GM23338 (cell line): ENCODE measurements at places on chromosomes 3 and 15.

- H3K36me3 ChIP-seq: no peaks in the 10 kb centered on the region
- no peak for DNase-seq
Measured at GRCh38 chr3:169327546-169328356, 335.8 kb downstream of the MECOM start.

DNA sequence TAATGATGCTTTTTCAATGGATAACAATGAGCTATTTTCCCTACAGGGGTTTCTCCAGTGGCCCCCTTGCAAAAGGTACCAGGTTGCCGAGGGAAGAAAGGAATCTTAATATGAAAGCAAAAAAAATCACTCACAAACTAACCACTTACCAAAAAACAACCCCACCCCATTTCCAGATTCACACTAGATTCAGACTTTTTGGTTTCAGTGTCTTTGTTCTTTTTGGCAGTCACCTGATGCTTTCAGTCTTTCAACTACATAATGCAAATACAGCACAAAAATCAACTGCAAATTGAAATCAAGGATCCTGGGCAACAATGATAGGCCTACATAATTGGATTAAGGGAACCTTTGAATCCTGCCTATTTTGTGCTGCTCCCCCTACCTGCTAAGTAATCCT, 71.1 kb upstream of the RAP2B start:
- H3K4me1 ChIP-seq: peaks cover 68% of the 10 kb centered on the region
- DNase-seq: no peak
- no peak overlapping the region for H3K4me3 ChIP-seq
- no peaks in the 10 kb centered on the region for H3K36me3 ChIP-seq
- H3K27me3 ChIP-seq: peaks cover 7% of the 10 kb centered on the region; the same call in 1 of the 2 replicates
- H3K27ac ChIP-seq: no peak overlapping the region

GRCh38 chr15:95825671-95826411, 504.7 kb upstream of the NR2F2 start:
- H3K27ac ChIP-seq: no peak overlapping the region
- H3K4me1 ChIP-seq: peaks cover 20% of the 10 kb centered on the region; the same call in 1 of the 2 replicates
- H3K4me3 ChIP-seq: no peak overlapping the region
- no peaks in the 10 kb centered on the region for H3K27me3 ChIP-seq

DNA sequence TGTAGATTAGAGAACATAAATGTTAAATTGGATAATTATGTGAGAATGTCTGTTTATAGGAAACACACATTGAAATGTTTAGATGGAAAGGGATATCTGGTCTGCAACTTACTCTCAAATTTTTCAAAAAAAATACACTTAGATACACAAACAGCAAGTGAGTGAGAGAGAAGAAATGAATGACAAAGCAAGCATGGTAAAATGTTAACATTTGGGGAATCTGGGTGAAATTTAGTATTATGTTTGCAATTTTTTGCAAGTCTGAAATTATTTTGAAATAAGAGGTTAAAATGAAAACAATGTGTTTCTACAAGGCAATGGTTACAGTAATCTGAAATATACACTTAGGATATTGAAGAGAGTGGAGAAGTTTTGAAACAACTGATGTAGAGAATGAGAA, 134.3 kb downstream of the GLDN start:
- no peak for DNase-seq
- peaks cover 10% of the 10 kb centered on the region; the same call in 1 of the 2 replicates for H3K4me1 ChIP-seq
- H3K4me3 ChIP-seq: no peak overlapping the region
- H3K27me3 ChIP-seq: no peaks in the 10 kb centered on the region

DNA sequence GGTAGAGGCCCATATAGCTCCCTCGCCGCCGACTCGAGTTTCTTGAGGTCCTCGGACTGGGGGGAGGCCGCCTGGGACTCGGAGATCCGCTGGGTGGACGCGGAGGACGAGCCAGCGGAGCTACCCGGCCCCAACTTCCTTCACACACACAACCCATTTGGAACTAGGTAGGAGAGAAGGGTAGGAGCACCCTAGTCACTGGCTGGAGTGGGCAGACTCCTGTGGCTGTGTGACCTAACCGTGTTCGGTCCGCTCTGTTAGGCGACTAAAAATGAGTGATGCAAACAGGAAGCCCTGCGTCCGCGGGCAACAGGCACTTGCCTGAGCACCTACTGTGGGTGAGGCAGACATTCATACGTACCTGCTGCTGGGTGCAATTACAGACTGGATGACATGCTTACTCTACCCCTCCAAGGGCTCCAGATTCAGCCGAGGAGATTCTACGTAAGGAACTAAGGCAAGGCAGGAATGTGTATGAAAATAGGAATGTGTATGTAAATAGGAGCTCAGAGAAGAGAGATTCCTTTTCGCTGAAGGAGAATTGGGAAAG, 4.6 kb upstream of the SIN3A start:
- peak; percentile 71 for DNase-seq
- peak overlapping the region; percentile 94 for H3K27ac ChIP-seq
- H3K4me3 ChIP-seq: peak overlapping the region; percentile 92
- H3K36me3 ChIP-seq: no peaks in the 10 kb centered on the region

- no peak overlapping the region for H3K4me3 ChIP-seq
- no peaks in the 10 kb centered on the region for H3K27me3 ChIP-seq
- no peak for DNase-seq
- H3K36me3 ChIP-seq: no peaks in the 10 kb centered on the region
Measured at GRCh38 chr3:43914269-43914668, 223.5 kb downstream of the ABHD5 start.

DNA sequence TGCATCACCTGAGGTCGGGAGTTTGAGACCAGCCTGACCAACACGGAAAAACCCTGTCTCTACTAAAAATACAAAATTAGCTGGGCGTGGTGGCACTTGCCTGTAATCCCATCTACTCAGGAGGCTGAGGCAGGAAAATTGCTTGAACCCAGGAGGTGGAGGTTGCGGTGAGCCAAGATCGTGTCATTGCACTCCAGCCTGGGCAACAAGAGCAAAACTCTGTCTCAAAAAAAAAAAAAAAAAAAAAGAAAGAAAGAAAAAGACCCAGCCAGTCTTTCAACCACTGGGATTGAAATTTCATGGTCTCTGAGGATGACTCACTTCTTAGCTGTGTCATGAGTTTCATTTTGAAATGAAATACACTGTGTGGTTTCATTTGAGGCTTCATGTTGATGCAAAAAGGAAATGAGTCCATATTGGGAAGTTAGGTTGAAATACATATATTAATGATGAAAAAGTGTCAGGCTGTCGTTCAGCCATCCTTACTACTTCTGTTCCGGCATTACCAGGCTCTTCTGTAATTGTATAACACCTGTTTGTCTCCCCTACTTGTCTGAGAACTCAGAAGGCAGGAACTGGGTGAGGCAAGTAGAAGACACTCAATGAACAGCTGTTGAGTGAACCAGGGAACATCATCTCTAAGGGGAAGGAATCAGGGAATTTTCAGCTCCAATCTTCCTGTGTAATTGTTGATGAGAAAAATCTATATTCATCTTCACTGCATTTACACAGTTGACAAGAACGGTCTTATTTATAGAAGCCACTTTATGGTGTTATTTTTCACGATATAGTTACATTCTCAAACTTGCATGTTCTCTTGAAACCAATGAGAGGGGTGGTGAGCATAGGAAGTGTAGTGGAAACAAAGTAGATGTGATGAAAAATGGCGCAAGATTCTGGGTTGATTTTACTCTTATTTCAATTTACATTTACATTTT, 87.4 kb downstream of the NFKBIZ start:
- H3K4me3 ChIP-seq: no peak overlapping the region
- H3K27me3 ChIP-seq: no peaks in the 10 kb centered on the region
- no peak overlapping the region for H3K27ac ChIP-seq

- no peak for DNase-seq
- no peak overlapping the region for H3K4me3 ChIP-seq
- H3K36me3 ChIP-seq: no peaks in the 10 kb centered on the region
- H3K27ac ChIP-seq: no peak overlapping the region
- no peaks in the 10 kb centered on the region for H3K27me3 ChIP-seq
- H3K4me1 ChIP-seq: no peaks in the 10 kb centered on the region
Measured at GRCh38 chr3:40086890-40087883, 222.3 kb upstream of the EIF1B start.
